ENCODE measurements at places on chromosomes 2 and 18. TPM values are rescaled to one million over a fixed set of nuclear protein-coding genes. Genes with fewer than 3 reads are reported as not detected.
A peak's percentile ranks its signal among the peaks of the same experiment; 100 is the strongest.

The SULT1C2 gene
- not detected for total RNA-seq

DNA sequence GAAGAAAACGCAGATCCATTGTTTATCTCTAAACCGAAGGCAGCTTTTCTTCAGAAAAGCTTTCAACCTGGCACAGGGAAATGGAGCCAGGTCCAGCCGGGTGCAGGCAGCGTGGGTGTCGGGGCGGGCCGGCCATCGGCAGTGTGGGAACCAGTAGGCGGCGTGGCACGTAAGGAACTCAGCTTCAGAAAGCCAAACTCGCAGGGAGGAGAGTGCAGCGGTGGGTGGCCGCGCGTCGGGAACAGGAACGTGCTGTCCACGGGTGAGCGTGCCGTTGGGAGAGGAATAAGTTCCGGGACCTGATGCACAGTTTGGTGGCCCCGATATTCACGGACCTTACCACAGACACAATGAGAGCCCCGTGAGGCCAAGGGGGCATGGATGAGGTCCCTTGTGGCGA is 270.4 kb downstream of the TWIST2 start:
- no peak for DNase-seq

DNA sequence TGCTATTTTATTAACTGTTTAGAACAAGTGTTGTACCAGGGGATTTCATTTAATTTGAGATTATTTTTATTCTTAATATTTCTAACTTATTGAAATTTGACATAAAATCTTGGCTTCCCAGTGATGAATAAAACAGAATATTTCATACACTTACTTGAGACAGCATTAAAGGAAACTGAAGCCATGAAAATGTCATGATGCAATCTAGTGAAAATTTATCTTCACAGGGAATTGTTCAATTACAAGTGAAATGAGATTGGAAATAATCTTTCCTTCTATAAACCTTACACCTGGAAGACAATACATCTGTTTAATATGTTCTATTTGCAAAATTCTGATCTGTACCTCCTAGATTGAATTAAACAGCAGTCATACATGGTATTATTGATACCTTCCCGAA is 511.0 kb upstream of the CDH7 start:
- DNase-seq: no peak

DNA sequence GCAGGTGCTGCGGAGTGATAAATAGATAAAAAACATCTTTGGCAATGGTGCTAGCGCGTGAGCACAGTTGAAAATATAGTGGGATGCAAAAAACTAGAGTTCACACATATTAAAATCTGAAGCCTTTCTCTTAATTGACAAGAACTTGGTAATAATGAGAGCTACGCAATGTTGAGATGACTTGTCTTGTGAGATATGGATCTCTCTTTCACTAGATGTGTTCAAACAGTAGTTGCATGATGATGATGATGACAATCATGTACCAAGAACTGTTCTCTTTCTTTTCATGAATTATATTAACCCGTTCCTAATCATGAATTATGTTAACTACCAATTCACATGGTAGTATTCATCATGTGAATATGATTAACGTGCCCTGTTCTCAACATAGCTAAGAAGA is 81.1 kb downstream of the DYNAP start:
- no peak for DNase-seq

DNA sequence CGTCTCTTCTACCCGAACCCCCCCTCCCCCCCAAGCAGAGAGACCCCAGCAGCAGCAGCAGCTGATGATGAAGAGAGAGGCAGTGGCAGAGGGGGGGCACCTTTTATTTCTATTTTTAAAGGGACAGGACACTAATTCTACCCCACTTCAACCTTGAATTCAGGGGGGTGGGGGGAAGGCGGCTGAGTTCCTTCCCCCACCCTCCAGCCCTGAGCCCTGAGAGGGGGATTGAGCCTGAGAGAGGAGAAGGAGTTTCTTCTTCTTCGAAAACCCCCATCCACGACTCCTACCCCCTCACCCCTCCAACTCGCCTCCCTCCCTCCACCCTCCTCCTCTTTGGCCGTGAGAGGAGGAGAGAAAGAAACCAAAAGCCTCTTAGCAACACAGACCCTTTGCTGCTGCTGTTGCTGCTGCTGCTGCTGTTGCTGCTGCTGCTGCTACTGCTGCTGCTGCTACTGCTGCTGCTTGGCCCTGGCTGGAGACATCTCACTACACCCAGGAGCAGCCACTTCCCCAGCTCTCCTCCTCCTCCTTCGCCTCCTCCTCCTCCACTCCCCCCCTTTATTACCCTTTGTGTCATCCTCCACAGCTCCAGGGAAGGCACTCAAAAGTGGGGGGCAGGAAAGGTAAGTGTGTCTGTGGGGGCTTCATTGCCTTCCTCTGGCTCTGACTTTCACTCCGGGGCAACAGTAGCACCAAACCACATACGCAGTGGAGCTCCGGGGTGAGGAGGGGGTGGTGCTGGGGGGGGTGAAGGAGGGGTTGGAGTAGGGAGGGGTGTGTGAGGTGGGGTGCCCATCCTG is at the start of gene MBD5:
Gene MBD5, plus strand, starts transcription at position 33 of the 803 bp plus-strand sequence.
- peak; percentile 40 for DNase-seq

GRCh38 chr2:23404426-23404825 is 19.4 kb downstream of the KLHL29 start:
- peak; percentile 64 for DNase-seq

All from MCF 10A (cell line).